ENCODE measurements at places on chromosomes 4 and X. TPM values are rescaled to one million over a fixed set of nuclear protein-coding genes. Genes with fewer than 3 reads are reported as not detected.
A peak's percentile ranks its signal among the peaks of the same experiment; 100 is the strongest.

DNA sequence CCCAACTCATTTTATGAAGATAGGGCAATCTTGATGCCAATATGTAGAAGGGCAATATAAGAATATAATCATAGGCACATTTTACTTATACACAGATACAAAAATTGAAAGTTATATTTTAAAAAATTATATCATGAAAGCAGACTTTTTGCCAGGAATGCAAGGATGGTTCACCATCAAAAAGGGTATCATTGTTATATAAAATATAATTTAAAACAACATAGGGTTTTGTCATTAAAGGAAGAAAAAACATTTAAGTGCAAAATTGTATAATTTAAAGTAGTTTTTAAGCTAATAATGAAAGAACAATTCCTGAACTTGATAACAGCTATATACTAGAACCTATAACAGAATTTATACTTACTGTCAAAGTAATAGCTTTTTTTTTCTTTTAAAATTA, 15.9 kb downstream of the AREG start:
- no peak for DNase-seq

- DNase-seq, result peak; percentile 65
These were observed 18.6 kb downstream of the TRIM2 start for GRCh38 chr4:153222707-153223426.

- no peak for DNase-seq
These were observed 222.4 kb downstream of the ANTXR2 start for GRCh38 chr4:79850626-79851025.

DNA sequence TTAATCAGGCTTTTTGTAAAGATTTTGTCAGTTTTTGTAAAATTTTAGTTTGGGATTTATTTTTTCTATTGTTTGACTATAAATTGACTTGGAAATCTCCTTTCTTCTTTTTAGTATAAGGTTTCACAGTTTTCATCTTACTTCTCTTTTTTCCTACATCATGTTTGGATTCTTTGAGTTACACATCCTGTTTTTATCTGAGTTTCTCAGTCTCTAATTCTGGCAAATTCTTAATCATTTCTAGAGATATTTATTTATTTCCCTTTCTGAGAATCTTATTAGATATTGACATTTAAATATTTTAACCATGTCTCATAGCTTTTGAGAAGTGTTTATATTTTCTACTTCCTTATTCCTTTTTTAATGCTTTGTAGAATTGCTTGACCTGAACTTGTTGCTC, 20.7 kb downstream of the USP53 start:
- no peak for DNase-seq

GRCh38 chrX:20374900-20375438, 108.3 kb upstream of the RPS6KA3 start:
- no peak for DNase-seq

GRCh38 chr4:88720451-88721428, 23.1 kb upstream of the NAP1L5 start:
- peak; percentile 37 for DNase-seq

DNA sequence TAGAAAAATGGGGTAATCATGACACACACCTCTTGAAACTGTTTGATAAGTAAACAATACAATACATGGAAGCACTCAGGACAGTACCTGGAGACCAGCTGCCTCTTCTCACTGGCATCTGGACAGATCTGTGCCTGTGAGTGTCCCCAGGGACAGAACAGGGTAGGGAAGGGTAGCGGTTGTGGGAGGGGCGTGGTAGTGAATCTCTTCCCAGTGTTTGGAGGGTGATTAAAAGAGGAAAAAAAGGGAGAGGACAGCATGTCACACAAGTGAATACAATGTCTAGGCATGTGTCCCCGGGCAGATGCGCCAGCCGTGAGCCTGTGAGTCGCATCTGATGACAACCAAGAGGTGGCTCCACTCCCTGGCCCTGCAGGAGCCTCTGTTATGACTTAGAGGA, 138.8 kb upstream of the MSX1 start:
- DNase-seq, result no peak

DNA sequence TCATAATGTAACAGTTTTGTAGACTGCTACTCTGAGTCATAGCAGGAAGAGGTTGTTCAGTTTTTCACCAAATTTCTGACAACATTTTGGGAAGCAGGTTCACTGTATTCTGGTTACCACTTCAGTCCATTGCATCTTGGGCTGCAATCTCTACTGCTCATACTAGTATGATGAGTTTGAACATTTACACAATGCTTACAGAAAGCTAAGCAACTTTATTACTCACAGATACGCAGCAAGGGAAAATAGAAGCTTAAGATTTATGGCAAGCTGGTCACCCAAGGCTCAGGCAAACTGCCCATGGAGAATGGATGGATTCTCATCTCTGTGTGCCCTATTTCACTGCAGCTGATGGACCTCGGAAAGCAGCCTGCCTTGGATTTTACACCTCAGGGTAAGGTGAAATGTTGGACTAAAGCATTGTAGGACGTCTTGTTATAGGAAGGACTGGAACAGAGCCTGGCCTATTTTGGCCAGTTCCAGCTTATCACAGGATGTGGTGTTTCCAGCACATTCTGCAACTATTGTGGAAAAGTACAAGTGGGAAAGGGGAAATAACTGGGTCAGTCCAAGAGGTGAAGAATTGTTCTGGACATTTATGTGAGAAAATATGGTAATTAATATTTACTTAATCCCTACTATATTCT, 887.1 kb upstream of the AGA start:
- no peak for DNase-seq

Gene EGFL6
- polyA plus RNA-seq, result 0.32 TPM

DNA sequence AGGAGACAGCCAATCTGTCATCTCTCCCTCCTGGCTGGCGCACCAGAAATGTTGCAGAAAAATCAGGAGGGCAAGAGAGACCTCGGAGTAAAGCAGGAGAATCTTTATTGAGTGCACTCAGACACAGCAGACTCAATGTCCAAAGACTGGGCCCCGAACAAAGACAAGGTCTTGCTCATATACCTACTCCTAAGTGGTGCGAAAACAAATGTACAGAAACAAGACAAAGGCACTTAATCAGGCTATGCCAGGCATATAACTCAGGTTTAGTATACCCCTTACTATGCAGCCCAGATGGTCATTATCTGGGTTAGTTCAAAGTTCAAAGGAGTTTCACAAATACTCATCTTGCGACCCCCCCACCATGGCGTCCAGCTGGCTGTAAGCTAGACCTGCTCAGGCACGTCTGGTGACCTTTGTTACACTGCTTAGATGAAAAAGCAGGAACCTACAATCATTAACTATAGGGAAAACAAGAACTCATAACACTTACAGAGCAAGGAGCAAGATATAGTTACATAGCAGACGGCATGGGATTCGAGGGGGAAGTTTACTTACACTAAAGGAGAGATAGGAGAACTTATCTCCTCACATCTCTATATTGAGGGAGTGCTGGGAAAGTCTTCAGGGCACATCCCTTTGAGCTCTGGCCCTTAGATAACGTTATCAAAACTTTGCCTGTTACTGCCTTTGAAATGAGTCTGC, 27.5 kb downstream of the SULT1E1 start:
- DNase-seq, result no peak

DNA sequence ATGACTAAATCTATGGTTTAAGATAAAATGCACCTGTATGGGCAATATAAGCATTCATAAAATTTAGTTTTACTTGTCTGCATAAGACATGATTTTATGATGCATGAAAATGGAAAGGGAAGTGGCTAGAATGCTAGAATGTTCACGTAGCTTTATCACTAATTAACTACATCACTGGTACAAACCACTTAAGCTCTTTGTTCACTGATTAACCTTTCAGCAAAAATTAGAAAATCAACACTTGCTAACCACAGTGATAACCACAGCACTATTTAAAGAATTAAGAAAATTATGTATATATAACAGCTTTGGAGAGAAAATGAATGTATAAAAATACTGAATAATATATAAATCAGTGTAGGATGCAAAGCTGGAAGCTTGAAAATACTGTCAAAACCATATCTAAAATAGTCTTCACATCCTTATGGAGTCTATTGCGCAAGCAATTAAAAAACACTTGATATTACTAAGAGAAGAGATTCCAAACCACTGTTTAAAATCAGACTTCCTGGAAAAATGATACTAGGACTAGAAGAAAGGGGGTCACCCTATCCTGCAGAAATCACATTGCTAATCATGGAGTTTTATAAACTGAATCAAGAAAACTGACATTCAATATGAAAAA, 51.9 kb downstream of the EFHC2 start:
- DNase-seq, result no peak

DNA sequence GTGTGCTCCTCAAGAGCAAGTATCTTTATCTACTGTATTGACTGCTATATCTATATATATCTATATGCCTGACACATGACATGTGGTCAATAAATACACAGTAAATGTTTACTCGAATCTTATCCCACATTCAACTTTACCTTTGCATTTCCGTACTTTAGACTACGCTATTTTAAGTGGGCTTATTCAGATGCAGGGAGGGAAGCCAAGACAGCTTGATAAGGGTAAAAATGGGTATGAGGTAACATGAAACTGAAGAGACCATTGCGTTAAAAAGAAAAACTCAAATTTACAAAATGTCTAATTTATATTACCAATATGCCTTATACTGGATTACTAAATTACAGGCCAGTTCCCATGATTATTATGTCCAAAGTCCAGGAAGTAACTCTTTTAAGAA, 17.8 kb downstream of the SEPSECS start:
- DNase-seq, result no peak

- no peak for DNase-seq
These were observed 36.7 kb downstream of the LANCL3 start for GRCh38 chrX:37608156-37608555.

Gene JCHAIN
- 9.3 TPM for polyA plus RNA-seq

Gene GAGE2A
- polyA plus RNA-seq, result not detected

GRCh38 chrX:104968241-104968640, 252.3 kb downstream of the TEX13A start:
- no peak for DNase-seq

- DNase-seq, result peak; percentile 9
These were observed 430.7 kb downstream of the IDS start for GRCh38 chrX:149074398-149074797.

- peak; percentile 59 for DNase-seq
These were observed 10.6 kb downstream of the CENPVL3 start for GRCh38 chrX:51608126-51608525.

Gene UGT2B7
- polyA plus RNA-seq, result not detected

DNA sequence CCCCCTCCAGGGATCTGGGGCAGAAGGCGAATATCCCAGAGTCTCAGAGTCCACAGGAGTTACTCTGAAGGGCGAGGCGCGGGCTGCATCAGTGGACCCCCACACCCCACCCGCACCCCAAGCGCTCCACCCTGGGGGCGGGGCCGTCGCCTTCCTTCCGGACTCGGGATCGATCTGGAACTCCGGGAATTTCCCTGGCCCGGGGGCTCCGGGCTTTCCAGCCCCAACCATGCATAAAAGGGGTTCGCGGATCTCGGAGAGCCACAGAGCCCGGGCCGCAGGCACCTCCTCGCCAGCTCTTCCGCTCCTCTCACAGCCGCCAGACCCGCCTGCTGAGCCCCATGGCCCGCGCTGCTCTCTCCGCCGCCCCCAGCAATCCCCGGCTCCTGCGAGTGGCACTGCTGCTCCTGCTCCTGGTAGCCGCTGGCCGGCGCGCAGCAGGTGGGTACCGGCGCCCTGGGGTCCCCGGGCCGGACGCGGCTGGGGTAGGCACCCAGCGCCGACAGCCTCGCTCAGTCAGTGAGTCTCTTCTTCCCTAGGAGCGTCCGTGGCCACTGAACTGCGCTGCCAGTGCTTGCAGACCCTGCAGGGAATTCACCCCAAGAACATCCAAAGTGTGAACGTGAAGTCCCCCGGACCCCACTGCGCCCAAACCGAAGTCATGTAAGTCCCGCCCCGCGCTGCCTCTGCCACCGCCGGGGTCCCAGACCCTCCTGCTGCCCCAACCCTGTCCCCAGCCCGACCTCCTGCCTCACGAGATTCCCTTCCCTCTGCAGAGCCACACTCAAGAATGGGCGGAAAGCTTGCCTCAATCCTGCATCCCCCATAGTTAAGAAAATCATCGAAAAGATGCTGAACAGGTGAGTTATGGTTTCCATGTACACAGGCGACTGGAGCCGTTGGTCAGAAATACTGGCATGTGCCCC, at the start of gene CXCL1:
Gene CXCL1, plus strand, starts transcription at position 264 of the 926 bp plus-strand sequence. Its CDS starts 78 bp downstream, at position 342.
- no peak for DNase-seq

DNA sequence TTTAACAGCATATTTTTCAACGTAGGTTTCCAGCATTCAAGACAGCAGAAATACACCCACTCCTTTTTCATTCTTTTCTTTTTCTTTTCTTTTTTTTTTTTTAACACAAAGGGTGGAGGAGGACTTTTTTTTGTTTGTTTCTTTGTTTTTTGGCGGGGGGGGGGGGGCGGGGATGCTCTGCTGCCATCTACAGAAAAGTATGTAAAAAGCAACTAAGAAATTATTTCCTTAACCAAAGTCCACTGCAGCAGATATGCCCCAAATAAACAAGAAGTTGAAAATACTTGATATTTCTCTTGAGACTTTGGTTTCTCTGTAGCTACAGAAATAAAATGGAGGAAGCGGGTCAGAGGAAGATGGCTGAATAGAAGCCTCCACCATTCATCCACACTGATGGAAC, 63.2 kb upstream of the PBDC1 start:
- DNase-seq, result no peak

DNA sequence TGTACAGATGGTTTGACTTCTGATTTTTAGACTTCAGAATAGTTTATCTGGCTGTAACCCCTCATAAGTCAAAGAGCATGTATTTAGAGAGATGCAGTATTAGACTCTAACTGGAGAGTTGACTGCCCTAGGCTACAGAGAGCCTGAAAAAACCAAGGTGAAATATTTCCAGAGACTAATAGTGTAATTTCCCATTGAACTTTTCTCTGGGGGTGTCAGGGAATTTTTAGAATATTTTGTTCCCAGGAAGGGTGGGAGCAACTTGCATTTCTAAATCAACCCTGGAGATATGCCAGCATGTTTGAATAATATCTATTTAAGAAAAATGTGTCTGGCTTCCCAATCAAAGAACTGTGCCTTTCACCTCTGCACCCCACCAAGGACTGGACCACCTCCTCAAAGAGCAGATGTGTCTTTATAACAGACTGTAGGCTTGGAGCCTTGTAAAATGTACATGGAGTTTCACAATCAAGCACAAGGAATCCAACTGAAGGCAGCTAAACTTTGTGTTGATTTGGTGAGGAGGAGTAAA, 2.0 kb downstream of the ANXA3 start:
- DNase-seq, result peak; percentile 33

DNA sequence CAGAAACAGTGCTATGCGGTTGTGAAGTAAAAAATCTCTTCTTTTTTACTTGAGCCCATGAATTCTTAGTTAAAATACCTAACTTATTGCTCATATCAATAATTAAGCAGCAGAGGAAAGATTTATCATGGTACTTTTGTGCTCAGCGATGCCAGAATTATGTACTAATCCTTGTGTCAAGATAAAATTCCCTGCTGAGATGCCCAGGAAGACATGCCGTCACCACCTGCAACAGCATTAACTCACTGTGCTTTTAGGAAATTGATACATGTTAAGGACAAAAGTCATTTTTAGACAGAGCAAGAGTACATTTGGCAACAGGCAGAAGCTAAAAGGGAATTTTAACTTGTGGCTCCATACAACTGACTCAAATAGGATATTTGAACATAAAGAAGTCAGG, 138.9 kb downstream of the NPNT start:
- peak; percentile 55 for DNase-seq

Gene PAGE1
- polyA plus RNA-seq, result not detected
